Cerebellum (tissue), 4 donors: ENCODE measurements at places on chromosomes 13 and 19. TPM values are rescaled to one million over a fixed set of nuclear protein-coding genes. Genes with fewer than 3 reads are reported as not detected.

DNA sequence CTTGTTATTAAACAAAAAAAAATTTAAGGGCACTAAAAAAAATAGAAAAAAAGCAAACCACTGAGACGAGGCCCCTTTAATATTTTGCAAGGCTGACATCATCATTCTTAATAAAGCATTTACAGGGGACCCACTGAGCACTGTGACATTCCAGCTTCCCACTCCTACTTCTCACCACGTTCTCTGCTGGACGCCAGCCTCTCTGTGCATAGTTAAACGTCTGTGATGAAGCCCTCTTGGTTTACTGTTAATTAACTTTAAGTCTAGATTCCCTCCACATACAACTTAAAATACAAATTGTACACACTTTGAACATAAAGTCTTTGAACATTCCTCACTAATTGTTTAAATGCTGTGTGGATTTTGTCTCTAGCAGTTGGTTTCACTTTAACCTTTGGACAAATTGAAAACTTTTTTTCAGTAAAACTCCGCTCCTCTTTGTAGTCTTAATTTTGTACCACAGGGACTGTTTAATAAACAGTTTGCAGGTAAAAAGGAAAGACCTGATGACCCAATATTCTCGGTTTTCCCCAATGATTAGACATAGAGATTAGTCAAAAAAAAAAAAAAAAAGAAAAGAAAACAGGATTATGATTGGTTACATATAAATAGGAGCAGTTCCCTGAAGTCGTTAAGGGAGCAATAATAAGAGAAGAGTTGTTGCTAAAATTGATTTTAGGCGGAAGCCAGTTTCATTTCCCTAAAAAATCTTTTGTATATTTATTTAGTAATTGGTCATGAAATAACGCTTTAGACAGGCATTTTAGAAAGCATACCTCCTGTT, 219.8 kb downstream of the MZT1 start:
- no peak for DNase-seq

DNA sequence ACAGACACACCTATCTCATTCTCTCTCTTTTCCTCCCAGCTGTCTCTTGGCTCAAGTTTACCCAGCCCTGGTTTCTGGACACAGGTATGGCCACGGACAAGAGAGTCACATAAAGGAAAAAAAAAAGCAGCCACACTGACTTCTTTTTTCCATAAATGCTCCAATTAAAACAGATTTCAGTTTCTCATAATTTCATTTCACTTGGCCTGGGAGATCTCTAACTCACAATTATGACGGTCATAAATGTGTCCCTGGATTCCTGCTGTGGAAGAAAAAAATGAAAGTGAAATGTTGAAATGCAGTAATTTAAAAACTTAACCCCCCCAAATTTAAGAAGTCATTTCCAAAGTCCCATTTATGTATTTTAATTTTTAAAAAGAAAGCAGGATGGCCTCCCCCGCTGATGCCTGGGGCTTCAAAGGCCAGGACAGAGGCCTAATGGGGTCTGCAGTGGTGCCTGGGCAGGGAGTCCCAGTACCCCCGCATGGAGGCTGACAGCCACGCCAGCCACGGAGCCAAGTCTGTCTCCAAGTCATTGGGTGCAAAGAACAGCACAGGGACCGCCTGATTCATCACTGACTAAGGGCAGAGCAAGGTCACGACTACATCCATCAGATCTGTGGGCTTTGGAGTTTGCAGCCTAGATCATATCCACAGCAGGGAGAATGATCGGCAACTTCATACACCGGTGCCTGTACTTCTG, 79.7 kb downstream of the TSHZ3 start:
- DNase-seq = no peak

GRCh38 chr13:96089139-96089538, 768 bp upstream of the HS6ST3 start:
- DNase-seq = no peak

GRCh38 chr13:29591310-29591709, 4.2 kb downstream of the SLC7A1 start:
- DNase-seq = no peak

DNA sequence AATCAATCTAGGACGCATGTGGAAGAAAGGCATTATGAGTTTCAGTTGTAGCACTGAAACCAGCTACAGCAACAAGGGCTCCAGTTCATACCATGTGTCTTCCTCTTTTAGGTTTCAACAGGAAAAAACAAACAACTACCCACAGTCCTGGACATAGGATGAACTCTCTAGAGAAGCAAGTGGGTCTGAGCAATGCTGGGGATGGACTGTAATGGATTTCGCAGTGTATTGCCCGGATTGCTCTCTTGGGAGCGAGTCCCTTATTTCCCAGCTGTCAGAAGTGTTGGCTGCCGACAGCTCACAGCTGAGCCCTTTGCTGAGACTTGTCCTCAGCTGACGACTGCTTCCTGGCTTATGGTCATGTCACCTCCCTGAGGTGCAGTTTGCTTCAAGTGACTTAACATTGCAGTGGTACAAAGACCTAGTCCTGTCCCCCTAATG, 12.1 kb upstream of the MYCBP2 start:
- no peak for DNase-seq

GRCh38 chr19:46376241-46377153, 29.6 kb downstream of the PPP5C start:
- DNase-seq = no peak

DNA sequence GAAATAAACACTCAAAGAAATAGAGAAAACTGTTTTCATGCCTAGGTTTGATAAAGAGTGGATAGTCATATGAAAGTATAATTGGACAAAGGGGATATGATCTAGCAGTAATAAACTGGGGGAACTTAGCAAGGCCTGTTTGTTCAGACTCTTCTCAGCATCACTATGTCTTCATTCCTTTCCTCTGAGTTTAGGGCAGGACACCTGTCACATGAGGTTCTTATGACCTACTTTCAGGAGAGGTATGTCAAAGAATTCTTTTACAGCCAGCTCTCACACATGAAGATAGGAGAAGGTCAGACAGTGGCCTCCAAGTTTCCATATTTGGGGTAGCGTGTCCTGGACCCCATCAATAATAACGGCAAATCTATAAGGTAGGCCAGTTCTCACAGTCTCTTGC, 11.4 kb upstream of the RFXAP start:
- DNase-seq = no peak

GRCh38 chr13:30371649-30372265, 50.5 kb upstream of the UBE2L5 start:
- DNase-seq = no peak

DNA sequence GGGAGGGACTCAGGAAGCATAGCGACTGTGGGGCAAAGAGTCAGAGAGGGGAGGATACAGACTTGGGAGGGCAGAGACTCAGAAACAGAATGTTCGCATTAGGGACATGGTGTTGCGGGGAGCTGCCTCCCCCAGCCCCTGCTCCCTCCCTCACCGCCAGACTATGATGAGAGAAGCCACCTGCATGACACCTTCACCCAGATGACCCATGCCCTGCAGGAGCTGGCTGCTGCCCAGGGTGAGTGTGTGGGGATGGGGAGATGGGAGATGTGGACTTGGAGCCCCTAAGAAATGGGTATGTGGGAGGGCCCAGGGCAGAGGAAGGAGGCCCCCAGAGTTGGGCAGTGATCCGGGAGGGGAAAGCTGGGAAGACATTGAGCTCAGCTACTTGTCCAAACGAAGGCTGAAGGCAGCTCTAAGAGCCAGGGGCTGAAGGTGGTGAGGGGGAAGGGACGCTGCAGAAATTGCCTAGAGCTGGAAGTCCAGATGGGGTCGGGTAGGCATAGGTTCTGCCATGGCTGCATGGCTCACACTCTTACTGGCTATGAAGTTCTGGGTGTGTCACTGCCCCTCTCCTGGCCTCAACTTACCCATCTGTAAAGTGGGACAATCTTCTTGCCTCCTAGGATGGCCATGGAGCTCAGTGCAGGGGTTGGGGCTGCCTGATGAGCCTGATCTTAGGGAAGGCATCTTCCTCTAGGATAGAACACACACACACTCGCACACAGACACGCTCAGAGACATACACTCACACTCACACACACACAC, 1.4 kb downstream of the SPACA6 start:
- no peak for DNase-seq

GRCh38 chr13:101384929-101385328, 31.4 kb downstream of the NALCN start:
- no peak for DNase-seq

GRCh38 chr13:92317066-92317465, 909.5 kb upstream of the GPC6 start:
- no peak for DNase-seq

DNA sequence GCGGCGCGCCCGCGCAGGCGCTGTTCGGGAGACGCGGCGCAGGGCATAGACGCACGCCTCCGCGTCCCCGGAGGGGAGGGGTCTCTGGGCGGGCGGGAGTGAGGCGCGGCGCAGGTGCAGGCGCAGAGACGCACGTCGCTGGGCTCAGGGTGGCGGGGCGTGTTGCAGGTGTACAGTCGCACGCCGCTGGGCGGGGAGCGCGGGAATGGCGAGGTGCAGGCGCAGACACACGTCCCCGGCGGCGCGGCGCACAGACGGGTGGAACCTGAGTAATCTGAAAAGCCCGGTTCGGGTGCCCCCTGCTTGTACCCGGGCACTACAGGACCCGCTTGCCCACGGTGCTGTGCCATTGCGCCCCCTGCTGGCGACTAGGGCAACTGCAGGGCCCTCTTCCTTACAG, 44.7 kb downstream of the PLPP2 start:
- DNase-seq = no peak

DNA sequence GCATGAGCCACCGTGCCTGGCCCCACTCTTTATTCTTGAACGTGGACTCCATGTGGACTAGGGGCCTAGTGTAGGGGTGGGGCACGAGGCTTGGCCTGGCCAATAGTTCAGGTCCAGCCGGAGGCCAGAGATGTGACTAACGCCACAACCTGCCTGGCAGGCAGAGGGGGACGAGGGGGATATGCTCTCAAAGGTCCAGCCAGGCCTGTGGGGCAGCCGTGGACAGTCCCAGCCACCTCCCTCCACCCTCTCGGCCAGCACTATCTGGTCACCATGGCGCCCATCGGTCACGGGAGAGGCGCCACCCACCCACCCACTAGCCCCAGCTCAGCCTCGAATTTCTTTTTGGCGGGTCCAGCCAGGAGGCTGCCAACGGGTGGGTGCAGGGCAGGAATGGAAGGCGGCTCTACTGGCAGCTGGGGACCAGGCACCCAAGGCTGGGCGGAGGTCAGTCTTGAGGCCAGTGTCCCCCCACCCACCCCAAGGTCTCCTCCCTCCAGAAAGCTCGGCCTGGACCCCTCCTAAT, 2.2 kb upstream of the CERS1 start:
- DNase-seq = no peak

DNA sequence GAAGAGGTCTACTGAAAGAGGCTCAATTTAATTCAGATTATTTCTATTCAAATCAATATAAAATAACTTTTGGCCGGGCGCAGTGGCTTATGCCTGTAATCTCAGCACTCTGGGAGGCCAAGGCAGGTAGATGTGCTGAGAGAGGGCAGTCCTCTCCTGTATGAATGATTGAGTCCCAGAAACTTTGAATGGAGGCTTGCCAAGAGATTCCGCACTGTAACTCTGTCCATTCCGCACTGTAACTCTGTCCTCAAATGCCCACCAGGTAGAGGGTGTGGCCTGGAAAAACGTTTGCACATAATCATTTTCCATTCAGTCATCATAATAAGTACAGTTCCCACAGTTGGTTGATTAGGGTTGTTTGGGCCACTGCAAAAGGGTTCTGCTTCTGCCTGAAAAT, 274.7 kb upstream of the SOX21 start:
- DNase-seq = no peak

DNA sequence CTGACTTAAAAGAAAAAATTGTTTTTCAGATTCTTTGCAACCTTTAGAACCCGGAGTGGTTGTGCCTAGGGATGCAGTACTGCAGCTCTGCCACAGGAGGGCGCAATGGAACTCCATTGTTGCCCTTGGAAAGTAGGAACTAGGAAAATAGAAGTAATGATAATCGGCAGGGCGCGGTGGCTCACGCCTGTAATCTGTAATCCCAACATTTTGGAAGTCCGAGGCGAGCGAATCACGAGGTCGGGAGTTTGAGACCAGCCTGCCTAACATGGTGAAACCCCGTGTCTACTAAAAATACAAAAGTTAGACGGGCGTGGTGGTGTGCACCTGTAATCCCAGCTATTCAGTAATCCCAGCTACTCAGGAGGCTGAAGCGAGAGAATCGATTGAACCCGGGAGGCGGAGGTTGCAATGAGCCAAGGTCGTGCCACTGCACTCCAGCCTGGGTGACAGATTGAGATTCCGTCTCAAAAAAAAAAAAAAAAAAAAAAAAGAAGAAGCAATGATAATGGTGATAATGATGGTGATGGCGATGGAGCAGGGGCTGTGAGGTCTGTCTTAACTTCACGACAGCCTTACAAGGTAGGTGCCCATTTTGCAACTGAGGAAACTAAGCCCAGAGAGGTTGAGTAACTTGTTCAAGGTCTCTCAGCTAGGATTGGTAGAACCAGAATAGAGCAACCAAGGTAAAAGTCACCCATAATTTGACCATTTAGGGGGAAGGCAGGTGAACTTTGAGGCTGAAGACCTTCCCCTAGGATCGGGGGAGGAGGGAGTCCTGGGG, 5.5 kb upstream of the ADAMTS10 start:
- no peak for DNase-seq

GRCh38 chr13:92379371-92379770, 847.2 kb upstream of the GPC6 start:
- DNase-seq = no peak

- DNase-seq = no peak
These were observed 56.8 kb downstream of the DNAJC15 start for GRCh38 chr13:43080199-43080598.

- DNase-seq = no peak
These were observed 7.7 kb upstream of the NOVA2 start for GRCh38 chr19:45981350-45981749.

- DNase-seq = no peak
These were observed 155.5 kb downstream of the TBC1D4 start for GRCh38 chr13:75326173-75327134.

DNA sequence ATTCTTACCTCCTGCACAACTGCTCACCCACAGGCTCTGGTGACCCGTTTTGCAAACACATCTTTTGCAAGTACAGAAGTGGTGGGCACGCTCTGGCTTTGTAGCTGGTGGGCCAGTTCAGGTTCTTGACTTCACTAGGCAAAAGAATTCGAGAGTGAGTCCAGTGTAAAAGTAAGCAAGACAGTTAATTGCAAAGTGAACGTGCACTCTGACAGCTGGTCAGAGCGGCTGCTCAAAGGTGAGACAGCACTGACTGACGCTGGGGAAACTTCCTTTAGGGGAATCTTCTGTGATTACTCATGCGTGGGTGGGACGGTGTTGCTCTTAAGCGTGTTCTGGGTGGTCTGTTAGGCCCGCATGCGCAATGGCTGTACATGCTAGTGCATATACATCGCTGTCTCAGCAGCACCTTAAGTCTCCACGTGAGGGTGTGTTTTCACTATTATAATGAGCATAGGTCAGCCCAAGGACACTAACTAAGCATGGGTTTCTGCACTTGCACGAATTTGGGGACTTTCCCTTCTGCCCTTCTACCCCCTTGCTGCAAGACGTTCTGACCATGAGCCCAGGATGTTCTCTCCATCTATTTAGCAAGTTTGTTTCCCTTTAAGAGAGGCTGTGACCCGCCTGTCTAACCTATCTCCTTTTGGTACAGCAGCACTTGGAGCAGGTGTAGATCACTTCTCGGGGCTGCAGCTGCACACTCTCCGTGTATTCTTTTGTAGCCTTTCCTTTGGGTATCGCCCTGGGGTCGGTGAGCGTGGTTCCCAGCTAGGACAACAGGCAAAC, 30.2 kb upstream of the CD33 start:
- DNase-seq = no peak

KASH5 gene
- total RNA-seq = not detected

TPTE2 gene
- not detected for total RNA-seq

KLK1 gene
- not detected for total RNA-seq

CELF5 gene
- total RNA-seq = 37.6 TPM

KIR3DL2 gene
- total RNA-seq = not detected

ANKRD10 gene
- 253 TPM for total RNA-seq

RGCC gene
- 20.1 TPM for total RNA-seq

ZNF610 gene
- 20.0 TPM for total RNA-seq

CYP4F2 gene
- not detected for total RNA-seq

ASF1B gene
- 4.4 TPM for total RNA-seq

SWSAP1 gene
- total RNA-seq = 0.64 TPM
